ENCODE measurements at places on chromosomes 3 and 15.

DNA sequence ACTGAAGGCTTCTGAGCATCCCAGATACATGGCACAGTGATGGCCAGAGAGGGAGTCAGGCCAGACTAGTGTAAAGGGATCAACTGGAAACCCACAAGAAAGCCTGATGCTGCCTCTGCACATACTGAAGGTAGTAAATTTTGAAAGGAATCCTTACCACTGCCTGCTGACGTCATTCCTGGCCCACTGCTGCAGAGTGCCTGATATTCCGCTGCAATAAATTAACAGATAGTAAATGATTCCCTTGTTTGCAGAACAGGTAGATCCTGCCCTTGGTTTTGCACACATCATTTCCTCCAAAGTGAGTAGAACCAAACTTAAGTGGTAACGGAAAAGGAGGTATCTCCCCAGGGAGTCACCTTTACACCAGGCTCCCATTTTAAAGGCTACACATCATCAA lies 146.7 kb downstream of the FBN1 start:
- DNase-seq: no peak

- no peak for DNase-seq
Observed at GRCh38 chr3:106232956-106233355, 364.1 kb upstream of the CBLB start.

DNA sequence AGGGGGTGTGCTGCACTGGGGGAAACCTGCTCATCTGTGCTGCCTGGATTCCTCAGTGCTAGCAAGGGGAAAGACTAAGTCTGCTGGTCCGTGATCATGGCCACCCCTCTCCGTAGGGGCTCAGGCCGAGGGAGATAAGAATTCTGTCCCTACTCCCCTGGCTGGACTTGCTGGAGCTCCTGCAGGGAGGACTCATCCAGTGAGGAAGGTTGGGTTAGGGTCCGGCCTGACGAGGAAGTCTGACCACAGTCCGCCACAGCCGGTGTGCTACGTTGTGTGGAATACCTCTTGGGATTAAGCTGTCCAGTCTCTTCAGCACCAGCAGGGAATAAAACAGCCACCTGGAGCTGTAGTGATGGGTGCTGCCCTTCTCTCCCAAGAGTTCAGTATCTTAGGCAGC lies 1309.1 kb upstream of the CADM2 start:
- DNase-seq: no peak

DNA sequence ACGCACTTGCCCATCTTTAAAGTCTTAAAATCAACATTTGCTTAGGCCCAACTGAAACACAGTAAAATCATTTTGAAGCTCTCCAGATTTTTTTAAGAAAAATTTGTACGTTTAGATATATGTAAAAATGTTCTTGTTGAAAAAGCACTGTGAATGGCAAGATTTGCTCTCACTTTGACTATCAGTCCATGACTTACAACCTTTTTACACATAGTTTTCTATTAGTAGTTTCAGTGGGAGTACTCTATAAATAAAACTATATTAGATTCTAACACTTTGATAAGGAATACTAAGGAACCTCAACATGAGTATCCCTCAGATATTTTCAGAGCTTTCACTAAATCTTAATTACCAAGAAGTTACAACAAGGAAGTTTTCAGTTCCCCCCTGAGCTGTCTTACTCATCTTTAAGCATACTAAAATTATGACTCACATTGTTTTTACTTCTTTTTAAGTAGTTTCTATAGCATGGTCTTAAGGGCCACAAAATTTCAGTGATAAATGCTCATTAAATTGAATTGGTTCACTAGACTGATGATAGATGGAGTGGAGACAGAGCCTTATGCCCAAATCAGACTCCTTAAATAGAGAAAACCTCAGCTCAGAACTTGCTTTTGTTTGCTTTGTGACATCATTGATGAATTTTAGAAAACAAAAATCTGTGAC lies 31.6 kb upstream of the RAP2B start:
- no peak for DNase-seq

GRCh38 chr3:20083253-20083652 lies 43.0 kb downstream of the KAT2B start:
- DNase-seq: no peak

DNA sequence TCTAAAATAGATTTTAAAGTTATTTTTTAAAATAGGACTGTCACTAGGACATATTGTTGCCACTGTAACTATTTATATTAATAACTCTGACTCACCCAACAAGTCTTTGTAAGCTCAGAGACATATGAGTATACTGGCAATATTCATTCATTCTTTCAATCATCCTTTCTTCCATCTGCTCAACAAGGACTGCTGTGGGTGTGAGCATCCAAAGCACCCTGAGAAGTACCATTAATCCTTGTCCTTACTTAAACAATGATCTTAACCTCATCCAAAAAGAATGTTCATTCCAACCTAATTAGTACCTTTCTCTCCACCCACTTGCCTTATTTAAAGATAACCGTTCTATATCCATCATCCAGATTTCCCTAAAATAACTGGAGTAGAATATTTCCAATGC lies 94.2 kb upstream of the PPP2R3A start:
- no peak for DNase-seq

GRCh38 chr3:35921718-35922117 lies 282.4 kb downstream of the ARPP21 start:
- no peak for DNase-seq

GRCh38 chr3:29554566-29554965 lies 273.7 kb downstream of the RBMS3 start:
- no peak for DNase-seq

- DNase-seq: no peak
Observed at GRCh38 chr3:132499071-132499470, 81.8 kb downstream of the DNAJC13 start.

- no peak for DNase-seq
Observed at GRCh38 chr15:81723113-81723651, 322.6 kb downstream of the MEX3B start.

GRCh38 chr3:49469037-49469935 lies 781 bp upstream of the DAG1 start:
- no peak for DNase-seq

- no peak for DNase-seq
Observed at GRCh38 chr15:59924812-59925522, 79.1 kb upstream of the FOXB1 start.

GRCh38 chr3:71304684-71305083 lies 278.8 kb downstream of the FOXP1 start:
- no peak for DNase-seq

DNA sequence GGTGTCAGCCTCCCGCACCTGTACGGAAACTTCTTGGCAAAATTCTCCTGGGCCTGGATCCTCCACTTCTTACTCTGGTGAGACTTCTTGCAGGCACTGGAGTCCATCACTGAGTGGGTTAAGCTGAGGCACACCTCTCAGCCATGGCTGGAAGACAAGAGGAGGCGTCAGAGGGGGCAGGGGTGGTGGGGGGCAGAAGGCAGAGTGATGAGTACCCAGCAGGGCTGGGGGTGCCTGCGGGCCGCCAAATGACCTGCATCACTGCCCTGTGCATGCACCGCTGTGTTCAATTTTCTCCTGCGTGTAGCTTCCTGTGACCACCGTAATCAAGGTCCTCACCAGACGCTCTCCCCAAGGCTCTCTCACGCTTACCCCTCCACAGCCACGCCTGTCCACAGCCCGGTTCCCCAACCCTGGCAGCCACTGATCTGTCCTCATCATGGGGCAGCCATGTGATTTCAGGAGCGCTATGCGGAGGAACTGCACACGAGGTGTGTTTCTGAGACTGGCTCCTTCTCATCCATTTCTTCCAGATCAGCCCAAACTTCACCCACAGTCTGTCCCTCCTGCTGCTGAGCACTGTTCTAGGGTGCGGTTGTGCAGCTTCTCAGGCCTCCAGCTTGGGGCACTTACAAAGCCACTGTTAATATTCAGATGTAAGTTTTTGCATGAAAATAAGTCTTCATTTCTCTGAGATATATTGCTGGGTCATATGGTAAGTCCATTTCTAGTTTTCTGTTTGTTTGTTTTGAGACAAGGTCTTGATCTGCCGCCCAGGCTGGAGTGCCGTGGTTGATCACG lies 5.2 kb downstream of the C3orf22 start:
- no peak for DNase-seq

DNA sequence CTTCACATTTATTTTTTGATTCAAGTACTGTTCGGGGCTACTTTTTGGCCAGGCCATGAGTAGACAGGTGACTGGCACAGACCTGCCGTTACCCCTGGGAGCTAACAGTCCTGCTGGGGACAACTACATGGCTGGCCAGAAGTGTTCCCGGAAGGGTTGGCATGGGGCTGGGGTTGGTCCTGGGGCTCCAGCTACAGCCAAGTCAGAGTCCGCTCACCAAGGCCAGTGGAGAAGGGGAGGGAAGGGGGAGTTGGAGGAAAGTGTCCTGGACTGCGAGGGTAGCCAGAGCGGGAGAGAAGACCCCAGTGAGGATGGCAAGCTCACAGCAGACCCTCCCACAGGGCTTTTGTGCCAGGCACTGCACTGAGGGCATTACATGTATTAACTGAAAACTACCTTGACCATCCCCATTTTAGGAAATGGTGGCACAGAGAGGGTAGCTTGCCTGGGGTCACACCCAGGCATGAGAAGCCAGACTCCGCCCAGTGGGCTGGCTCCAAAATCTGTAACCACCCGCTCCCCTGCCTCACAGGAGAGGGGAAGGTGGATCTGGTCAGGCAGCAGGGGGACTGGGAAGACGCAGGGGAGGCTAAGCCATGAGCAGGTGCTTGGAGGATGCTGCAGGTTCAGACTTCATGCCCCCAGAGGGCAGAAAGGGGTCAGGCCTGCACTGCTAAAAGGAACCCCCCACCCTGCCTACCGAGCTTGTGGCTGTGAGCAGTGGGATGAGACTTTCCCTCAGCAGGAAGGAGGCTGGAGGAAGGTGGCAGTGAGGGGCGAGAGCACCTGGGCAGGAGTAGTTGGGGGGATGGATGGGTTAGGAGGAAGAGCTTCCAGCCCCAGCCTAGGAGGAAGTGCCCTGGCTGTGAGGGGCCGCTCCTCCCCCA lies 38.3 kb upstream of the ESYT3 start:
- no peak for DNase-seq

- no peak for DNase-seq
Observed at GRCh38 chr3:194031867-194032635, 103.9 kb upstream of the HES1 start.

DNA sequence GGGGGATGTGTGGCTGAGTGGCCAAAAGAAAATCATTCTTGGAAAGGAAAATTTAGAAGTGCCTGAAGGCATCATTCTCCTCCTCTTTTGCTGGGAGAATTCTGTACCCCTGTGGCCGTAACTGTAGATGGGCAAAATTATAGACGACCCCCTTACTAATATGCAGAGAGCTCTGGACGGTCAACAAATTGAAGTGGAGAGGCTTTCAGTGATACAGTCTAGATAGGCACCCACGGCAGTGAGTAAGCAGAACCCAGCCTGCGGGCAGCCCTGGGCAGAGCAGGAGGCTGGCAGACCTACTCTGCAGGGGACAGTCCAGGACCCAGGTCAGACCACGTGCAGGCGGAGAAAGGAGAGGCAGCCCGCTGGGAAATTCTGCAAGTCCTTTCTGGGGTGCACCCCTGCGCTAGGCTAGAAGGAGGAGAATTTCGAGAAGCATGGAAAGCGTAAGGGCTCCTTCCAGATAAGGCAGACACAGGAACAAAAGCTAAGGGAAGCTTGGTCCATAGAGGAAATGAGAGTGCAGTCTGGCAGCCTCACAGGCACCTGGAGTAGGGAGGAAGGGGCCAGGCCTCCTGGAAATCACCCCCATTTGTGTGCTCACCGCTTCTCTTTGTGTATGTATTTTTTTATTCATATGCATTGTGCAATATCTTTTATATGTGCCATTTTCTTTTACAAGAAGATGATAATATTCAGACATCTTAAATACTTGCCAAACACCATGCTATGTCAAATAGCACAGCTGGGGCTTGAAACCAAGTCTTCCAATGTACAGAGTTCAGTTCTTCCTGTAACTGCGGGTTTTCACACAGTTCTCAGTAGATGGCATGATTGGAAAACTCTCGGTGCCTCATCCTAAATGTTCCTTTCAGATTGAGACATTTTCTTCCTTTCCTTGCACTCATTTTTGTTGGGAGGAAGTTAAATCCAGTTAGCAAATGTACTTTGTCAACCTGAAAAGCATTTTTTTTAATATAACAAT lies 40.2 kb downstream of the LRRK1 start:
- no peak for DNase-seq

- no peak for DNase-seq
Observed at GRCh38 chr15:27491666-27492621, 521.0 kb downstream of the GABRG3 start.

DNA sequence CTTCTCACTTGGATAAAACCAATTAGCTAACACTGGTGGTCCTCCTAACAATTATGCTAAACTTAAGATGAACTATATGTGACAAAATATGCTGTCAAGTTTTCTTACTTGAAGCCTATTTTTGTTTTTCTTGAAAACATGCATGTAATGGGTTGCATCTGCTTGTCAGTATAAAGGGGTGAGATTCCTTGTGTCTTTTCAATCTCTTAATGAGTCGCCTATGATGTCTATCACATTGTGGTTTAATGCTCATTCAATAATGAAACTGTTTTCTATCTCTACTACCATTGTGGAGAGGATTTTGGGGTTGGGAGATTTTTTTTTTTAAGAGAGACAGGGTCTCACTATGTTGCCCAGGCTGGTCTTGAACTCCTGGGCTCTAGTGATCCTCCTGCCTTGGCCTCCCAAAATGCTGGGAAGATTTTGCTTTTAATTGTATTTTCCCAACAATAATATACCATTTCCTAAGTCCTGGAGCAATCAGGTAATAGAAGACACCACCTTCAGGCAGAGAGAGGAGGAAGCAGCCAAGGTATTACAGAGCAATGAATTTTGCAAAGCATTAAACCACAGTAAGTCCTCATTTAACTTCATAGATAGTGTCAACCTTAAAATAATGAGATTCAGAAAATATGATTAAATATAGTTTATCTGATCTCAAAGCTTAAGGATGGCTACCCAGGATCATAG lies 17.4 kb upstream of the TRMT10C start:
- no peak for DNase-seq

- DNase-seq: no peak
Observed at GRCh38 chr3:94362393-94362792, 299.5 kb downstream of the NSUN3 start.

DNA sequence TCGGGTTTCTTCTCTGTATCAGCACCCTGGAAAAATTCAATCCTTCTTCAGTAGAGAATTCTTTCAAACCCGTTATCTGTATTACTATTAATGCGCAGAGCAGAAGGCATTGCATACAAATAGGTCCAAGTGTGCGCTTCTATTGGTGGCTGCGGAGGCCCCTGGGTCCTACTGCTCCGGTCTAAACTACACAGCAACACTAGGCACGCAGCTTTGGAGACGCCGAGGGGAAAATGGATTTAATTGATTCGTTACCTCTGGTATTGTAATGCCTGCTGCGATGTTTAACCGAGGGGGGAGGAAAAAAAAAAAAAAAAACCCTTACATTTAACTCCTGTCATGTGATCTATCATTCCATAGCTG lies at the start of gene ROBO1:
Gene ROBO1, minus strand, starts transcription at position 94 of the 363 bp plus-strand sequence.
- no peak for DNase-seq

GRCh38 chr3:72145506-72146380 lies 360.8 kb upstream of the PROK2 start:
- DNase-seq: no peak

DNA sequence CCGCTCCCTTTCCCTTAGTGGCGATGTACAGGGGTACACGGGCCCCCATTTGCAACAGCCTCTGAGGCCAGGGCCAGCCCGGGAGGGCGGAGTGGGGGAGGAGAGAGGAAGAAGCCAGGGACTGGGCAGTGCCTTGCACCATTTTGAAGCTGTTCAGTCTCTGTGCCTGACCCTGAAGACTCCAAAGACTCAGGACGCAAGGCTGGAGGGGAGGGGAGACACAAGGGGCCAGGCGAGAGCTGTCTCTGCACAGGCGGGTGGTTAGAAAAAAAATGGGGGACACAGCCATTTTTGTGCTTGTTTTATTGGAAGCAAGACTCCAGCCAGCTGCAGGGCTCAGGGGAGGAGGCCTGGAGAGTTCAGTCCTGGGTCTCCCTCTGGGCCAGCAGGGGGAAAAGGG lies 1.6 kb downstream of the RPP25 start:
- no peak for DNase-seq

- DNase-seq: no peak
Observed at GRCh38 chr3:149964291-149964690, 6.4 kb downstream of the PFN2 start.
